ENCODE measurements at places on chromosomes 12 and 14.

DNA sequence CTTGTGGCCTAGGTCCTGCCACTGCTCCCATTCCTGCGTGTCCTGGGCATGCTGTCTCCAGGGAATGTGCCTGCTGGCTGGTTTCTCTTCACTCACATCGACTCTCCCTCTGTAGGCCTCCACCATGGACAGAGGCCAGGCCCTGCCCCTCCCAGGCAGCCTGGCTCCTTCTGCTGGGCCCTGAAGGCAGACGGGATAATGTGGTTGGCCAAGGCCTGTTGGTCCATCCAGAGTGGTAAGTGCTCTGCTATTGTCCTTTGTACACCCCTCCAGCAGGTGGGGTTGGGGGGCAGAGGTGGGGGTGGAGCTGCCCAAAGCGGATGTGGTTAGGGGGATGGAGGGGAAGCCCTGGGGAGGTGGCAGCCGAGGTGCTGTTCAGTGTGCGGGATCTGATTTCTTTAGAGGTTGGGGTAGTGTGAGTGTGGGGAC, 9.5 kb upstream of the NR4A1 start:
- no peak for DNase-seq

- DNase-seq: no peak
These were observed 18.3 kb downstream of the GALNT8 start for GRCh38 chr12:4738541-4738940.

DNA sequence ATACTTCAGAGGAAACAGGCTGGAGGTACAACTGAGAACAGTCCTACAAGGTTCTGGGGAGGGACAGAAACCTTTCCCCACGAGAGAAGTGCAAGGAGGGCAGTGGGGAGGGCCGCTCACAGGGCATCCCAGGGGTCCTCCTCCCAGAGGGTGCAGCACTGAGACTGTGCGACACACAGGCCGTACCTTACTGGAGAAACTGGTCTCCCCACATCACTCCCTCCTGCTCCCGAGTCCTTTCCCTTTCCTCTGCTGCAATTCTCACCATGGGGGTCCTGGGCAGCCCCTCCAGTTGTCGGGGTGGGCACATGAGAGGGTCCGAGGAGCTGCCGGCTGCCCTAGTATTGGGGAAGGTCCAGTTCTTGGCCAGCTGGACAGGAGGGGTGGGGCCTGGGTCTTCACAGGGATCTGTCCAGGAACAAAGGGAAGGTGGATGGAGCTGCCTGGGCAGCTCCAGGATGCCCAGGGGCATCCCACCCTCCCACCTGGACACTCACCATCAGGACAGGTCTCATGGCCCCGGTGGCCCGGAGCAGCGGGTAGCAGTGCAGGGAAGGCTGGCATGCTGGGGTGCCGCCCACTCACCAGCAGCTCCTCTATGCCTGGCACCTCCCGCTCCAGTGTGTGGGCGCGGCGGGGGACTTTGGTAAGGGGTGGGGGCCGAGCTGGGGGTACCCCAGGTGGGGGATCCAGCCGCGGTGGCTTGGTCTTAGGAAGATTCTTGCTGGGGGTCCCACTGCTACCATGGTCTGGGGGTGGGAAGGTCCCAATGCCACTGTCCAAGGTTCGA, 35.8 kb downstream of the NCKAP5L start:
- DNase-seq: no peak

DNA sequence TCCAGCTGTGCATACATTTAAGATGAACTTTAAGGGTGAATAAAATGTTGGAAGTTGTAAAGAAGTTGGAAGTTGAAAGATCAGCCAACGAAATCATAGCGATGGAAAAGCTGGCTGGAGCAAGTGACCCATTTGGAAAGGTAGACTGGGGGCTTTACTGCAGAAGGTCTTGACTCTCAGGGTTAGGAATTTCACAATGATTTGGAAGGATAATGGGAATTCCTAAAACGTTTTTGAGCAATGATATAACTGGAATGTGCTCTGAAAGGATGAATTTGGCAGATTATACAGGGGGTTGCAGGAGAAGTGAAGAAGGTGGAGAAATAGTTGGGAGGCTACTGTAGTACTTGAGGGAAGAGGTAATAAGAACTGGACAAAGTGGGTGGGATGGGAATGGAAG, 27.4 kb downstream of the EMP1 start:
- DNase-seq: no peak

- DNase-seq: no peak
These were observed 56.3 kb downstream of the FOXN4 start for GRCh38 chr12:109252799-109253198.

- DNase-seq: no peak
These were observed 422.9 kb downstream of the SNAPC1 start for GRCh38 chr14:62185078-62185477.

GRCh38 chr12:39587225-39587624, 32.4 kb downstream of the ABCD2 start:
- no peak for DNase-seq

DNA sequence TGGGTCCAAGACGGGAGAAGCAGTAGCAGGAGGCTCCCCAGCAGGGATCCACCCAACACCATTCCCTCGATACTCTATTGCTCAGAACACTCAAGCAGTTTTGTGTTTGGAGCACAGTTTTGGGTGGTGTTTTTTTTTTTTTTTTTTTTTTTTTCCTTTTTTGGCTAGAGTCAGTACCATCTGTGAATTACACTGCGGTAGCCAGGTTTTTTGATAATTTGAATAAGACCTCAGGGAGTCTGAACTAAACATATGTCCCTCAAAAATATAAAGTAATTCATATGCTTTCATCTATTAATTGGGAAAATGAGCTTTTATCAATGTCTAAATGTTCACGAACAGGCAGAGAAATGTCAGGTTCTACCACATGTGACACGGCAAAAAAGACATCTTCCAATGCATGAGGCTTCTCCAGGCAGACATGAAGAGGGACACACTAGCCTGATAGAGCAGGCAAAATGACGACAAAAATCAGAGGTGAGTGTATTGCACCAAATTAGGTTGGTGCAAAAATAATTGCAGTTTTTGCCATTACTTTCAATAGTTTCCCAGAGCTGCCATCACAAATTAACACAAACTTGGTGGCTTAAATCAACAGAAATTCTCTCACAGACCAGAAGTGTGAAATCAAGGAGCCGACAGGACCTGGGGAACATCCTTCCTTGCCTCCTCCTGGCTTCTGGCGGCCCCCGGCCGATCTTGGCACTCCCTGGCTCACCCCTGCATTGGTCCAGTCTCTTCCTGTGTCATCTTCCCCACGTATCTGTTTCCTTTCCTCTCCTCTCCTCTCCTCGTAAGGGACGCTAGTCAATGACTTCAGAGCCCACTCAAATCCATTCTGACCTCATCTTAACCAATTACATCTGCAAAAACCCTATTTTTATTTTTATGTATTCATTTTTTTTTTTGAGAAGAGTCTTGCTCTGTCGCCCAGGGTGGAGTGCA, 33.9 kb downstream of the FOXN3 start:
- no peak for DNase-seq

- no peak for DNase-seq
These were observed 1.7 kb downstream of the SINHCAF start for GRCh38 chr12:31324116-31324844.

DNA sequence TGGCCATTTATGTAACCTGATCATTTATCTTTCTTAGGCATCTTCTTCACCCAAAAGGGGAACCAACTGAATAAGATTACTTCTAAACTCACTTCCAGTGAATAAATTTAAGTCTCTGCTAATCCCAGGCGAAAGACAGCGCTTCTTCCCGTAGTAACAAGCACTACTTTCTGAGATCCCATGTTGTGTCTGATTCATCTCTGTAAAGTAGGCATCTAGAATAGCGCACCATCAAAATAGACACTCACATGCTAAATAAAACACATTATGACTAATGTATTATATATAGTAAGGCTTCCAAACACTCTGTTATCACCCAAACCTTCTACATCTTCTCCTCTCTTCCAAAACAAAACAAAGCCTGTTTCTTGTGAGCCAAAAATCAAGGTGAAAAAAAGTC, 15.1 kb downstream of the GTF2A1 start:
- no peak for DNase-seq

DNA sequence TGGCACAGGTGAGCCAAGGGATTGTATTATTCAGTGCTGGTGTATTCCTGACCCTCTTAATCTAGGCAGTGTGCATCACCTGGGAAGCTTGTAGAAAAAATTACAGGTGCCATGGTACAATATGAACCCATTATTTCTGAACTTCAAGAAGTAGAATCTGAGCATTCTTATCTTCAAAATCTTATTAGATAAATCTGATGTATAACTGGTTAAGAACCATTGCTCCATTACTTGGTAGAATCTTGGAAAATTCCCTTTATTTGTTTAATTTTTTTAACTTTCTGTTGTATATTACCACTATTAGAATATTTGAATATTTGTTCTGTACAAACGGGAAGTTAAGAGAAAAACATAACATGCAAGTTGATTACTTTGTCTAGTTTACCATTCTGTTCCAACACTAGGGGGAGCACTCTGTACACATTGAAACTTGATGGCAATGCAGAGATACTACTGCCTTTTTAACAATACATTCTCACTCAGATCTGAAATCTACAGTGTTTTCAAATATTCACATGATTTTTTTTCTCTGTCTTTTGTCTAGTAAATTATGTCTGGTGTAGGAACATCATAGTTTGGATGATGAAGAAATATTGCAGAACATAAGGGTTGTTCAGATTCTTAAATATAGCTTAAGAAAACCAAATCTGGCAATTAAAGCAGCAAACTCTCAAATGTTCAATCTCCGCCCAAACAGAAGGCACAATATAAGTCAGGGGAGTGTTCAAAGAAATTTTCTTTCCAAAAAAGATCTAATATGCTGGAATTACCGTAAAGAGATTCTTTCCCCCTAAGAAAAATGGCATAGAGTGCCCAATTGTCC, 196.6 kb downstream of the PCNX1 start:
- DNase-seq: peak; percentile 42

DNA sequence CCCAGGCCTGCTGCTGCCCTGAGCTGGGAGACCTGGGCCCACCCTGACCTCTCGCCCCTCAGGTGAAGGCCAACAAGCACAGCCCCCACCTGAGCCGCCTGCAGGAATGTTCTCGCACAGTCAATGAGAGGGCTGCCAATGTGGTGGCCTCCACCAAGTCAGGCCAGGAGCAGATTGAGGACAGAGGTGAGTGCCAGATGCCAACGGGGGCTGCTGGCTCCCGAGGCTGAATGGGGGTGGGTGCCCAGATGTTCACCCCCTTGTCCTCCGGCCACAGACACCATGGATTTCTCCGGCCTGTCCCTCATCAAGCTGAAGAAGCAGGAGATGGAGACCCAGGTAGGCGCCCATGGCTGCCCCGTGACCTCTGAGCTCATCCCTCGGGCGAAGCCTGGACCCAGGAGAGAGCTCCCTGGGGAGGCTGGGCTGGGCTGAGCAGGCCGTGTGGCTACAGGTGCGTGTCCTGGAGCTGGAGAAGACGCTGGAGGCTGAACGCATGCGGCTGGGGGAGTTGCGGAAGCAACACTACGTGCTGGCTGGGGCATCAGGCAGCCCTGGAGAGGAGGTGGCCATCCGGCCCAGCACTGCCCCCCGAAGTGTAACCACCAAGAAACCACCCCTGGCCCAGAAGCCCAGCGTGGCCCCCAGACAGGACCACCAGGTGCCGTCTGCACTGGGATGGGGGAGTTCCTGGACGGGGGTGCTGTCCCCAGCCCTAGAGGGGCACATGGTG, 25.8 kb downstream of the HIP1R start:
- no peak for DNase-seq

GRCh38 chr12:59736786-59737185, 141.0 kb downstream of the SLC16A7 start:
- no peak for DNase-seq

Measured in keratinocyte (primary cell).